WTC11 (cell line): ENCODE measurements at places on chromosomes 5 and 9. TPM values are rescaled to one million over a fixed set of nuclear protein-coding genes. Genes with fewer than 3 reads are reported as not detected.

GRCh38 chr9:93304574-93305496 lies 120.9 kb downstream of the WNK2 start:
- peak; percentile 78 for DNase-seq

- DNase-seq: no peak
These were observed 11.4 kb downstream of the JADE2 start for GRCh38 chr5:134536876-134537275.

- no peak for DNase-seq
These were observed 123.7 kb downstream of the INSYN2B start for GRCh38 chr5:169856571-169856970.

- DNase-seq: no peak
These were observed 146.9 kb downstream of the KIAA0825 start for GRCh38 chr5:94471521-94471920.

DNA sequence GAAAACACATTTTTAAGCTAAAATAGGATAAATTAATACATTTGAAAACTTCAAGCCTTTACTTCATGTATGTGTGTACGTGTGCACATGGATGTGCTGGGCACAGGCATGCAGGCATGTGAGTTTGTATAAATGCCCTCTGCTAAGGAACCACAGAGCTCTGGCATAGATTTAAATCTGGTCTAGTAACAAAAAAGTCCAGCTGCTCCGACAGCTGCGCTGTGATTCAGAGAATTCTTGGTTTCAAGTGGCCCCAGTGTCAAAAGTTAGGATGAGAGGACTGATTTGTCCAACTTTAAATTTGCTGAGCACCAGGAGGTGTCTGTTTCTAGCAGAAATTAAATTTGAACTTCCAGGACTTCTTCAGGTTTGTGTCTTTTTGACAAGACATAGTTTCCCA lies 203.7 kb upstream of the TUT7 start:
- no peak for DNase-seq

DNA sequence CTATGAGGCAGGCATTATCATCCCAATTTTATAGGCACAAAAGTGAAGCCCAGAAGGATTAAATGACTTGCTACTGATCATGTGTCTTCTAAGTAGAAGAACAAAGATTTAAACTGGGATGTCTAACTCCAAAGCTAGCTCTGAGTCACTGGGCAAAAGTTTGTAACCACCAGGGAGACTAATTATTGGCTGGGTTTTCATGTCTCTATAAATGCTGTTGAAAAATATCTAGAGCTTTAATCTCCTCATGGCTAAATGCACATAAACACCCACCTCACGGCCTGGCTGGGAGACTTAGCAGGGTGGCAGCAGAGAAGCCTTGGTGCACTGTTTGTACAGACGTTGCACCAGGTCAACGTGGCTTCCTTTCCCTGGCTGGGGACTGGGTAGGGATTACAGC lies 144.6 kb downstream of the MELK start:
- DNase-seq: no peak

- DNase-seq: no peak
These were observed 105.2 kb downstream of the RASEF start for GRCh38 chr9:82957529-82958379.

DNA sequence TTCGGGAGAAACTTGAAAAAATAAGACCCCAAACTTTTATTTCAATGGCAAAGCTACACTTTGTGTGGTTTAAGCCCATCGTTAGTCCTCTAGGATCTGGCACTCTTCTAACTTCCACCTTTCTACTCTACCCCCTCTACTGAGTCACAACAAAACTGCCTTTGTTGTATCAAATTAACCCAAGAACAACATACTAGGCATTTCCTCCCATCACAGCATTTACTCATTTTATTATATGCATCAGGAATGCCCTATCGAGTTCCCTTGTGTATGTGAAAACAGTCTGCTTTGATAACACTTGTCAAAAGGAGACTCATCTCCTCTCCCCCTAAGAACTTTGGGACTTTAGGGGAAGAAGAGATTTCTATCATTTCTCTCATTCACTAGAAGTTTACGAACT lies 158.9 kb upstream of the FREM1 start:
- DNase-seq: no peak

DNA sequence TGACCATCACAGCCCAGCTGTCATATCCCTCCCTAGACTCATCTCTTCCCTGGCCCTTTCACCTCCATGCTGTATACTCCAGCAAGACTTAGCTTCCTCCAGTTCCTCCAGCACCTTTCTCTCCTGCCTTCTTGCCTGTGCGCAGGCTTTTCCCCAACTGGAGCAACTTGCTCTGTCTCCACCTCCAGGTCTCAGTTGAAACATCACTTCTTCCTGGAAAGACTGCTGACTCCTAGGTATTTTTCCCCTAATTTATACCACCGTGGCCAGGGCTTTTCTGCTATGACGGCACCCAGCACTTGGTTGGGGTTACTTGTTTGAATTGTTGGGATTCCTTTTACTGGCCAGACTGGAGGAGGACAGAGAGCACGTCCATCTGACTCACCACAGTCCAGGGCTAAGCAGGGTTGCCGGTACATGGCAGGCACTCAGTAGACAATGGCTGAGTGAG lies 67.5 kb downstream of the KCNIP1 start:
- DNase-seq: no peak

DNA sequence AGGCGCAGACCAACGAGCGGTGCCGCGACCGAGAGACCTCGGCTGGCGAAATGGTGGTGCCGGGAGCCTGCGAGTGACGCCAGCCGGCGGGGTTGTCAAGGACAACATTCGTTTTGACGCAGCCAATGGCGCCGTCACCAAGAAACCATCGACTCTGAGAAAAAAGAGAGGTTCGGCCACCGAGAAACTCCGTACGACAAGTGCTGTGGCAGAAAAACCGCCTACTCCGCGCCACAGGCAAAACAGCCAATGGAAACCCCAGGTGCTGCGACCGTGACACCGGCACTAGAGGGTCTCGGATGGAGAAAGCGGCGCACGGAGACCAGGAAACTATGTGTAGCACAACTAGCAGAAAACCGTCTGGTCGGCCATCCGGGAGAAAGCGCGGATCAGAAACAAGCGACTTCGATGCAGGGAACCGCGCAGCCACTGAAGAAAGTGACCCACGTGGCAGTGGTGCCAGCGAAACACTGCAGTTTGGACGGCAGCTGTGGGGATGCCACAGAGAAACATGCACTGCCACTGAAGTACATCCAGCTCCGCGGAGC lies 88.8 kb downstream of the ANXA2R start:
- no peak for DNase-seq

DNA sequence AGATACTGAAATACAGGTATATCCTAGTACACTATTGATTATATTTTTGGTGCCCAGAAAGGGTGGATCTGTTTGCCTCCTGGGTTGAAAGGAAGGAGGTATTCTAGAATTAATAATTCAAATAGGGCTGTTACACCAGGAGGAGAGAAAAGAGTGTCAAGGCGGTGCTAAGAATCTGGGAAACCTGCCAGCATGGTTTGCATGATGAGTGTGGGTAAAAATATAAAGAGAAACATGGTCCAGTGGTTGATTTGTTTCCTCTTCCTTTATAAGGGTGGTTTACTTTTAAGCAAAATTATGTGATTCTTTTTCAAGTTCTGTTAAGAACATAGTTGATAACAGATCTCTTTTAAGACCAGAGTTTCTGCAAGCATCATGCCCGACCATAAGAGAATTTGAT lies 69.4 kb upstream of the NFIB start:
- DNase-seq: no peak

- DNase-seq: no peak
These were observed 188.2 kb downstream of the CRB2 start for GRCh38 chr9:123544007-123544827.

- no peak for DNase-seq
These were observed 186.7 kb downstream of the PARP8 start for GRCh38 chr5:50853151-50853550.

- no peak for DNase-seq
These were observed at the start of gene SPINK1 for GRCh38 chr5:147831465-147831864. TSS of gene SPINK1 (minus strand) at chr5:147831671. CDS start at chr5:147831577, 94 bp downstream.

- DNase-seq: no peak
These were observed 81.9 kb upstream of the FREM1 start for GRCh38 chr9:14992081-14992480.

DNA sequence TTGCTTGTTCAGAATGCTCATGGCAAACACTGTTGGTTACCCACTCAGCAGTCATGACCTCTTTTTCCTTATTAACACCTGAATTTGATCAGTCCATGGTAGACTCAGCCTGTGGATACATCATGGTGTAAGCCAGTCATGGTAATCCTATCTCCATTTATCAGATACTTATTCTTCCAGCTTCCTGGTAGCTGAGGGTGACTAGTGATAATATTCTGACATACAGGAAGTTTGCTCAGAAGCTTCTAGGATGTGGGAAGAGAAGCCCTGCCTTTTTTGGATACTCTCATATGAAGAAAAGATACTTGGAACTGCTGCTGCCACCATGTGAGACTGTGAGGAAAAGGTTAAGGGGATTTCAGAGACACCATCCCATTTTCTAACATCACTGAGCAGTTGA lies 7.3 kb downstream of the GDA start:
- no peak for DNase-seq

DNA sequence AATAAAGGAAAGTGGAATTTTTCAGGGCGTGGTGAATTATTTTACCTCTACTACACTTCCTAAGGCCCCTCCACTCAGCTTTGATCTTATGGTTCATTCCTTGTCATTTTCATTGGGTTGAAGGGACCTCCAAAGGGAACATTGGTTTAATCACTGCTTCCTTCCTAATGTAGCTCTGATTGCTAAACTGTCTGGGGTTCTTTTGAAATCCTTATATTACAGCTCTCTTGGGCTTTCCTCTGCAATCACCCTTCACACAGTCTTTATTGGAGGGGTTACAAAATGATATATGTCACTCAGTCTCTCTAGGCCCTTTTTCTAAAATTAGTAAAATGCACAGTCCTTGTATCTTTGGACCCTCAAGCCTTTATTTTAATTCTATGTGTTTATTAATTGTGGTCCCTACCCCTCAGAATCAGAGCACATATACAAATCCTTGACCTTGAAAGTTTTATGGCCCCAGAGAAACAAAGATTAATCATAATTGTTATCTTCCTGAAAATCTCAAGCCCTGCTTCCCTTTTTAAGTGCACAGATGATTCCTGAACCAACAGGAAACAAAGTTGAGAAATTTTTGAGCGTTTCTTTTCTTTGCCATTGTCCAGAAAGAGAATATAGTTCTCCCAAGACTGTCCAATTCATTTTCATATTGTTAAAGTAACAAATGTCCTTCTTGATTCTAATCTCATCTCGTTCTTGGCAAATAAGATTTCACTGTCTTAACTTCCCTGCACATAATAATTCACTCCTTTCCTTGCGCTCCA lies 330.0 kb downstream of the ARRDC3 start:
- no peak for DNase-seq

DNA sequence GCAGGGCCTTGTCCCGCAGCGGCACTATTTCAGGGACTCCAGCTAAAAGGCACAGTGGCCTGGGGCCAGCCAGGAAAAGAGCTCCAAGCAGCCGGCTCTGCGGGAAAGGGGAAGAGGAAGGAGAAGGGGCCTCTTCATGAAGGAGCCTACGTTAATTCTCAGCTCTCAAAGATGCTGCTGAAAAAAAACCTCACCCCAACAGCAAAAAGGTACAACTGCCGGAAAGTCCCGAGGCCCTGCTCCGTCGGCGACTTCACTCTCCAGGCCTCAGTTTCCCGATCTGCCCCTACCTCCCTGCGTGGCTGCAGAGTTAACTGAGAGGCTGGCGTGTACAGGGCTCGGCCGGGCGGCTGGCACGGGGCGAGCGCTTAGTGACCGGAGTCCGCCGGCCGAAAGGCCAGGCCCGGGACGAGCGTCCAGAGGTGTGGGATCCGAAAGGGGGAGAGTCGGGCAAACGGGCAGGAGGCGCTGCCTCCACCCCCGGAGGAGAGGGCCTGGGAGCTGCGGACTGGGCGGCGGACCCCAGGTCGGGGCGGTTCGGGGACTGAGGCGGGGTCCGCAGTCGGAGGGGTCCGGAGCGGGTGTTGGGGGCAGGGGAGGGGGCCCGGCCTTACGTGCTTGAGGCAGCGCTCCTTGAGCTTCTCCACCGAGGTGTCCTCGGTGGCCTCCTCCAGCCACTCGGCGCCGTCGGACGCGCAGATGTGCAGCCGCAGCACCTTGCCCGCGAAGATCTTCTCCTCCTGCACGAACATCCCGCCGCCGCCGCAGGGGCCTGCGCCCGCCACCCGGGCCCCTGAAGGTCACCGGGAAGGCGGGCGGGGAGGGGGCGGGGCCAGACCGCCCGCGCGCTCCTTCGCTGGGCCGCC lies 529 bp downstream of the UBAC1 start:
- DNase-seq: no peak

DNA sequence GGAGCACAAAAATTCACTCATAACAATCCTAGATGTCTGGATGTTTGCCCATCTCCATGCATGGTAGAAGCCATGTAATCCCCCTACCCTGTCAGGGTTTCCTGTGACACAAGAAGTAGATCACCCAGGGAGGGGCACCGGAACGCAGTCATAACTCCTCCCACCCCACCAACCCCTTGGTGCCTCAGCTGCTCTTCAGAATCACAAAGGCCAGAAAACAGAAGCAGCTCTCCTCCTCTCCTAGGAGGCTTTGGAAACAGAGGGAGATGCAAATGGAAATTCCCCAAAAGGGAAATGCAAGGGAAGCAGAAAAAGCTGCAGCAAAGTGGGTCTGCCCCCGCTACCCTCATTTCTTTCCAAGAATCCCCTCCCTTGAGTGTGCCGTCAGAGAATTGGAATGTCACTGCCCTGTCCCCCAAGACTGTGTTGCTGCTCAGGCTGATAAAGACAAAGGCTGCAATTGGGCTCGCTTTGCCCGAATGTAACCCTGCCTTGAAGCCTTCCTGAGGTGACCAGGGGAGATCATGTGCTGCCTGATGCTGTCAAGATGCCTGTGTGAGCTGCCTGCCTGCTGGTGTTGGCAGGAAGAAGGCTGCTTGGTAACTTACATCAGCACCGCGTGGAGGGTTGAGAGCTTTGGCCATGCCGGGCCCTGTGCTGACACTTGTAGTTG lies 65.5 kb upstream of the ABCA1 start:
- DNase-seq: peak; percentile 76

KCNV2 gene
- not detected in 3 replicates for total RNA-seq

CNTFR gene
- total RNA-seq: 8.7 to 18.0 TPM (median 9.9 TPM) in 3 replicates

NUTM2F gene
- total RNA-seq: 0.15 to 0.55 TPM in 2 of 3 replicates, not detected in the other

FBXW5 gene
- 58.2 to 70.5 TPM (median 63.9 TPM) in 3 replicates for total RNA-seq

FAM221B gene
- total RNA-seq: 0.11 TPM in 1 of 3 replicates, not detected in the others

LCP2 gene
- 0.37 to 0.73 TPM (median 0.72 TPM) in 3 replicates for total RNA-seq

C6 gene
- total RNA-seq: 0.13 to 0.23 TPM (median 0.14 TPM) in 3 replicates

IRX2 gene
- total RNA-seq: 51.5 to 63.2 TPM (median 52.0 TPM) in 3 replicates

FOXD4L3 gene
- total RNA-seq: not detected in 3 replicates

LTC4S gene
- 2.6 to 4.5 TPM (median 3.0 TPM) in 3 replicates for total RNA-seq

MARCOL gene
- total RNA-seq: not detected in 3 replicates

PLPP7 gene
- total RNA-seq: 4.2 to 4.9 TPM (median 4.7 TPM) in 3 replicates

SLC36A3 gene
- total RNA-seq: not detected in 3 replicates

OTULINL gene
- 6.6 to 12.3 TPM (median 10.6 TPM) in 3 replicates for total RNA-seq

SHISAL2B gene
- total RNA-seq: 11.1 to 15.2 TPM (median 14.8 TPM) in 3 replicates

ARL10 gene
- 6.8 to 11.4 TPM (median 10.9 TPM) in 3 replicates for total RNA-seq

CCDC180 gene
- 5.9 to 7.4 TPM (median 6.5 TPM) in 3 replicates for total RNA-seq

NPR3 gene
- total RNA-seq: 0.05 to 0.23 TPM (median 0.09 TPM) in 3 replicates
